ENCODE measurements at places on chromosomes 7 and 10.

DNA sequence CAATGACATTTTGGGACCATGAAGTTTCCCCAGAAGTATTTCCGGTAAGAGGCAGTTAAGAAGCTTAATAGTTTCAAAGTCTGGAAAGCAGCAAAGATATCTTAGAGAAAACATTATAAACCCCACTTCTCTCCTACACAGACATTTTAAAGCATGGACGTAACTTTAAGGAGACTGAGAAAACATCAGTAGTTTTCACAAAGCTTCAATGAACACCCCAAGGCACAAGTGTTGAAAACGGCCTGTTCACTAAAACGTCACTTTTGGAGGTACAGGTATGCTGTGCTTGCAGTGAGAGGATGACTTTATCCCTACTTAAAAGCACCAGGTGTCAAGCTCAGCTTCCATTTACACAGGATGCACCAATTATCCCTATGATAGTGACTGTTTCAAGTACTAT lies 25.0 kb downstream of the NCOA4 start:
- no peak for DNase-seq

DNA sequence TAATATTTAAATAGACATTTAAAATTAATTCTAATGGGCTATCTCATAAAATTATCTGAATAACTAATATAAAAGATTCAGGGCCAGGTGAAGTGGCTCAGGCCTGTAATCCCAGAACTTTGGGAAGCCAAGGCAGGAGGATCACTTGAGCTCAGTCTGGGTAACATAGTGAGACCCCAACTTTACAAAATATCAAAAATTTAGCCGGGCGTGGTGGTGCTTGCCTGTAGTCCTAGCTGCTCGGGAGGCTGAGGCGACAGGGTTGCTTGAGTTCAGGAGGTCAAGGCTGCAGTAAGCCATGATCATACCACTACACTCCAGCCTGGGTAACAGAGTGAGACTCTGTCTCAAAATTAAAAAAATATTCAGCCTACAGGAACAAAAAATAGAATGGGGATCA lies 12.5 kb downstream of the NOBOX start:
- no peak for DNase-seq

DNA sequence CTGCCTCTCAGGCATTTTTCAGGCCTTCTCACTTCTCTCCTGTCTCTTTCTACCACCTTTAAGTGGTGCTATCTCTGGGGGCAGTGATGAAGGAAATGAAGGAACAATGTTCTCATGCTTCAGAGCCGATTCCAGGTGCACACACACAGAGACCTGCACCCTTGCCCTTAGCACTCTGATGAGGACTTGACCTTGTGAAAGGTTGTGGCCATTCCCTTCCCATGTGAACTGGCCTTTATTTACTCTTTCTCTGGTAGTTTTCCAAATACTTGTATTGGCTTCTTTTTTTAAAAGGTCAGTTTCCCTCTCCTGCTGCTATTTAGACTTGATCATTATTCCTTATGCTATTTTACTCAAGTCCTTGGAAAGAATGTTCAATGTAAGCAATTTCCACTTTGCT lies 188.6 kb downstream of the MDFIC start:
- DNase-seq, result no peak

DNA sequence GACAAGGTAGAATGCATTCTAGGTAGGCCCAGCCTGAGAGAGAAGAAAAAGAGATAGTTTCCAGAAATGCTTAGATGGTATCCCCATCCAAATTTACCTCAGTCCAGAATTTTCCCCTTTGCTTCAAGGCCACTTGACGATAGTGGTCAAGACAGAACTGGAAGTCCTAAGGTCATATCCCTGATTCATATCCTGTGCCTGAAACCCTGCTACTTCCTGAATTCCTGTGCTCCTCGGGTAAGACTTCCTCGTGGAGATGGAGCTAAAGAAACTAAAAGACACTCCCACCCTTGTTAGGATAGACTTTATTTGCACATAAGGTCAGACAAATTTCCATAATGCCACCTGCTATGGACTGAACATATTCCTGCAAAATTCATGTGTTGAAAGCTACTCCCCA lies 175.9 kb downstream of the EVX1 start:
- no peak for DNase-seq

DNA sequence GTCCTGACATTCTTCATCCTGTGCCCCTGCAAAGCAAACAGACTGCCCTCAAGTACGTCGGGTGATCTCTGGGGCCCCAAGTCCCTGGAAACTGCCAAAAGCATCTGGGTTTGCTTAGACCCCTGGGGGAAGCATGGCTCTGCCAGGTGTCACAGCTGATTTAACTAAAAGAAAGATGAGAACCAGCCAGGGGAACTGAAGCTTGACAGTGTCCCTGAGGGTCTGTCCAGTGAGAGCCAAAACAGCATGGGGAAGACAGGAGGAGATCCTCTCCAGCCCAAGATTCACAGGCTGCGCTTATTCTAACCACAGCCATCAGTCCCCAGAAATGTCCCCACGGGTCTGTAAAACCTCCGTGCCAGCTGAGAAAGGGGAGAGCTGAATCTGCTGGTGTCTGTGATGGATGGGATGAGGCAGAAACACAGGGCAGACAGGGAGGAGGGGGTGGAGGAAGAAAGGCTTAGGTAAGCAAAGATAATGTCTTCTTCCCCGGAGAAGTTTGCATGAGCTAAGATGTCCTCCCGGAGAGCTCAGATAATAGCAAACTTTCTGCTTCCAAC lies 21.3 kb downstream of the CCDC3 start:
- DNase-seq, result no peak

DNA sequence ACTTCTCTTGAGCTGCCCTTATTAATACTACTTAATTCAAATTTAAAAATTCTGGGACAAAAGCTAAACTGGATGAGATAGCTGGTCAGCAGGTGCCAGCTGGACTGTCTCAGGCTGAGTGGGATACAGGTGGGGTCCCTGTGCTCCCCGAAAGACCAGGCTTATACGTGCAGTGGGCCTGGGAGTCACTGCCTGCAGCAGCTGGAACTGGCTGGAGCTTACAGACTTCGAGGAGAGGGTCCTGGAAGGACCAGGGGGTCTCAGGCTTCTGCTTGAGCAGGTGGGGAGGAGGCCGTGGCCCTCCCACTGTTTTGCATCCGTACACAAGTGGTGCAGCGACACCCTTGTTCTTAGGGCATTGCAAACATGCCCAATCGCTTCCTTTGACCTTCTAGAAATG lies 203.7 kb downstream of the GLRX3 start:
- DNase-seq, result no peak

GRCh38 chr10:63069318-63069717 lies 63.8 kb upstream of the NRBF2 start:
- no peak for DNase-seq

- no peak for DNase-seq
Measured at GRCh38 chr7:106110238-106110560, 1.9 kb downstream of the SYPL1 start.

DNA sequence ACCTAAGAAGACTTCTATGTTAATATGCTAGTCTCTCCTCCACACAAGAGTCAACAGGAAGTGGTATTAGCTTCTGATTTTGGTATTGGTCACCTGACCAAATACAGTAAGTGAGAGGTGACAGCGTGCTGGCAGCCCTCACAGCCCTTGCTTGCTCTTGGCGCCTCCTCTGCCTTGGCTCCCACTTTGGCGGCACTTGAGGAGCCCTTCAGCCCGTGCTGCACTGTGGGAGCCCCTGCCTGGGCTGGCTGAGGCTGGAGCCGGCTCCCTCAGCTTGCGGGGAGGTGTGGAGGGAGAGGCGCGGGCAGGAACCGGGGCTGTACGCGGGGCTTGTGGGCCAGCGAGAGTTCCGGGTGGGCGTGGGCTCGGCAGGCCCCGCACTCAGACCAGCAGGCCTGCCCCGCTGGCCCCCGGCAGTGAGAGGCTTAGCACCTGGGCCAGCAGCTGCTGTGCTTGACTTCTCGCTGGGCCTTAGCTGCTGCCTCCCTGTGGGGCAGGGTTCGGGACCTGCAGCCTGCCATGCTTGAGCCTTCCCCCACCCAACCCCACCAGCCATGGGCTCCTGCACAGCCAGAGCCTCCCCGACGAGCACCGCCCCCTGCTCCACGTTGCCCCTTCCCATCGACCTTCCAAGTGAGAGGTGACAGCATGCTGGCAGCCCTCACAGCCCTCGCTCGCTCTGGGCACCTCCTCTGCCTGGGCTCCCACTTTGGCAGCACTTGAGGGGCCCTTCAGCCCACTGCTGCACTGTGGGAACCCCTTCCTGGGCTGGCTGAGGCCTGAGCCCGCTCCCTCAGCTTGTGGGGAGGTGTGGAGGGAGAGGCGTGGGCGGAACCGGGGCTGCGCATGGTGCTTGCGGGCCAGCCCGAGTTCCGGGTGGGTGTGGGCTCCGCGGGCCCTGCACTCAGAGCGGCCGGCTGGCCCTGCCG lies 4.2 kb upstream of the ACSL5 start:
- DNase-seq, result no peak

- DNase-seq, result no peak
Measured at GRCh38 chr10:102616066-102616770, 28.1 kb upstream of the TRIM8 start.

GRCh38 chr10:46290101-46290886 lies 3.5 kb downstream of the ANTXRL start:
- no peak for DNase-seq

- no peak for DNase-seq
Measured at GRCh38 chr10:14040787-14041631, 289.7 kb downstream of the FRMD4A start.

DNA sequence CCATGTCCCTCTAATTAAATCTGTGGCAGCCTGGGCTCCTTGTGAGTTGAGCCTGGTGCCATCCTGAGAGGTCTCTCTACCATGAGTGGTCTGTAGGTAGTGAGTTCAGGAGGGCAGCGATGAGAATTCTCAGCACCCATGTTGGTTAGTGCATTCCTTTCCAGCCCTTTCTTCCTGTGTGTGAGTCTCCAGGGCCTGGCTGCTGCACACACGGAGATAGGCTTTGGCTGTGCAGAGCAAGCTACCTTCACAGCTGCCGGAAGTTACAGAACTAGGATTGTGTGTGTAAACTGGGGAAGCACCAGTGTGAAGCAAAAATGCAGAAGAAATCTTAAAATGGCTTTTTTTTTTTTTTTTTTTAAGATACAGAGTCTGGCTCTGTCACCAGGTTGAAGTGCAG lies 358.6 kb downstream of the PAXIP1 start:
- no peak for DNase-seq

- no peak for DNase-seq
Measured at GRCh38 chr7:64882341-64883112, 20.5 kb upstream of the ZNF273 start.

GRCh38 chr10:61078542-61079275 lies 134.7 kb upstream of the RHOBTB1 start:
- no peak for DNase-seq

GRCh38 chr10:132149917-132150316 lies 36.8 kb upstream of the DPYSL4 start:
- no peak for DNase-seq

GRCh38 chr7:142443216-142444010 lies 185.6 kb upstream of the PRSS58 start:
- DNase-seq, result no peak

DNA sequence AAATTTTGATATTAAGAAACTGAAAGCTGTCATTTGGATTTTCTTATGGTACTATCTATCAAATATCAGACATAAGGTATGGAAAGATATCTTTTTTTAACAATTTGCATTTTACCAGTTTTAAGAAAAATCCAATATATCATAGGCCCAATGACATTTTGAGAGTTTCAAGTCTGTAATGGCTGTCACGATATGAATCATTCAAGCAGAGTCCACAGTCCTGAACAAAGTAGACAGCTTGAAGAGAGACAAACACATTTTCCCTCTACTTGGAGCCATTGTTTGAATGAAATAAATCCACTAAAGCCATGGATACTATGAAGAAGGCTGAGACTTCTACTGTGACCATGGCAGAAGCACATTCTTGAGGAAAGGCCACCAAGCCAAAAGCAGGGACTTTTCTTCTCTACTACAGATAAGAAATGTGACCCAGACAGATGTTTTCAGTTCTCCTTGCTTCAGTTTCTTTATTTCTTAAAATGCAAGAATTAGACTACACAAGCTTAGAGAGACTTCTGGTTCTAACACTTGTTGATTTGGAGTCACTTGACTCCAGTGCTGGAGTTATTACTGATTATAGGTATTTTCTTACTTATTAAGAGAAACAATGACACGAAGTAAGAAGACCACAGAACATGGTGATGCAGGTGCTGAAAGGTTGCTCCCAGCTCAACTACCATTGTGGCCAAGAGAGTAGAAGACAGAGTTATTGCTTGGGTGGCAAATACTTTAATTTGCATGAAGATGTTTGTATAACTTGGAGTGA lies 429.1 kb downstream of the KIF20B start:
- no peak for DNase-seq

GRCh38 chr7:148624735-148625134 lies 34.2 kb downstream of the C7orf33 start:
- DNase-seq, result no peak

GRCh38 chr7:1856161-1856887 lies 186.2 kb downstream of the ELFN1 start:
- no peak for DNase-seq

DNA sequence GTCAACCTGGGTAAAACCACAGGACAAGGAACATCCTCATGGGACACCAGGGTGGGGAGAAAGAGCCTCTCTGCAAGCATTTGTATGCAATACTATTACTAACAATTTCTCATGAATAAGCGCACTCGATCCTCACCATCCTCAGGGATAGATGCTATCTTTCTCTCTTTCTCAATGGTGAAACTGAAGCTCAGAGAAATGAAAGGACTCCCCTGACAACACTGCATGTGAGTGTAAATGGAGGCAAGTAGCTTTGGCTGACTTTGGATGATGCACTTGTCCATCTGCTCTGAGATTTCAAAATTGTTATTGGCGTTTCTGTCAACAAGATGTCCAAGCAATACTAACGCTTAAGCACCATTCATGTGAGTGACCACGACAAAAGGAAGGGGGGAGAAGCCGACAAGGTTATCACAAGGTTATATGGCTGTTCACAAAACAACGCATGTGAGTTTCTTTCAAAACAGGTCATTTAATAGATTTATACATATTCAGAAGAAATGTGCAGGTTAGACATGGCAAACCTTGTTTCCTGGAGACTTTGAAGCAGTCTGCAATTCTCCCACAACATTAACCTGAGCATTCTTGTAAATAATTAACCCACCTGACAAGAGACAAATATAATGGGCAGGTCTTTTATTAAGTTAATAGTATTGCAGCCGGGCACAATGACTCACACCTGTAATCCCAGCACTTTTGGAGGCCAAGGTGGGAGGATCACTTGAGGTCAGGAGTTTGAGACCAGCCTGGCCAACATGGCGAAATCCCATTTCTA lies 54.0 kb downstream of the IFIT5 start:
- no peak for DNase-seq

DNA sequence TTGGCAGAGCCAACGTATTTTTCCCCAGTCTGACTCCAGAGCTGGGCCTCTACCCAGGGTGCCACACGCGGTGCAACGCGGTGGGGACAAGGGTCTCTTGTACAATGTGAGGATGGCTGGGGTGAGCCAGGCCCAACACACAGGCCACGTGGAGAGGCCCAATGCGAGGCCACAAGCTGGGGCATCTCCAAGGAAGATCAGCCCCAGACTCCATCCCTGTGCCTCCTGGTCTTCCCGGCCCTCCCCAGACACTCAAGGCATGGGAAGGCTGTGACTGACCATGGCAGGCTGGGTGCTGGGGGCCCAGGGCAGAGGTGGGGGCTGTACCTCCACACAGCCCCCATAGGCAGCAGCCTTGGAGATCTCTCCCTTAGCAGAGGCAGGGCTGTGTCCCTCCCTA lies 135.3 kb upstream of the FAM20C start:
- no peak for DNase-seq

- DNase-seq, result no peak
Measured at GRCh38 chr7:21028186-21028585, 241.5 kb upstream of the SP8 start.

GRCh38 chr7:112112822-112113255 lies 93.4 kb downstream of the DOCK4 start:
- DNase-seq, result no peak

- no peak for DNase-seq
Measured at GRCh38 chr7:7681936-7682329, 36.5 kb downstream of the RPA3 start.

- DNase-seq, result no peak
Measured at GRCh38 chr7:97285348-97285747, 167.8 kb downstream of the SDHAF3 start.
